ENCODE measurements at places on chromosomes 2 and 18. TPM values are rescaled to one million over a fixed set of nuclear protein-coding genes. Genes with fewer than 3 reads are reported as not detected.

Gene FSHR
- total RNA-seq: not detected

Gene SLC4A1AP
- 33.0 TPM for total RNA-seq

Gene CNDP1
- total RNA-seq: not detected

Gene SCTR
- total RNA-seq: not detected

Gene PTGR3
- 13.8 TPM for total RNA-seq

All from A549 treated with CpdA at 1 μM for 4 hours (cell line).